ENCODE measurements at places on chromosomes 11 and 22.

DNA sequence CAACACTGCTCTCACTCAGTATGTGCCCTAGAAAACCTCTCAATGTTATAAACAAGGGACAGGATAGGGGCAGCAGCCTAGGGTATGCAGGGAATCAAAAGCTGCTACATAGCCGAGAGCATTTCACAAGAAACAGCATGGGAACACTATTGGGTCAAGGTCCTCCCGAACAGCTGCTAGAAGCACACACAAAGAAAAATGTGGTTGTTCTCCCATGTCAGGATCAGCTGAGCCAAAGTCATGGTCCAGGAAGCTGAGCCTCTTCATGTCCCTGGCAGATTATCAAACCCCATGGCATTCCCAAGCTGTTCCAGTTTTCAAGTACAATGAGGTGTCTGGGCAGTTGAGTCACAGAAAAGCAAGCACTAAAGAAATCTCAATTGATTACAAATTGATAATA is 21.0 kb upstream of the GDPD4 start:
- DNase-seq, result no peak

GRCh38 chr11:115528225-115528624 is 24.0 kb upstream of the CADM1 start:
- DNase-seq, result no peak

DNA sequence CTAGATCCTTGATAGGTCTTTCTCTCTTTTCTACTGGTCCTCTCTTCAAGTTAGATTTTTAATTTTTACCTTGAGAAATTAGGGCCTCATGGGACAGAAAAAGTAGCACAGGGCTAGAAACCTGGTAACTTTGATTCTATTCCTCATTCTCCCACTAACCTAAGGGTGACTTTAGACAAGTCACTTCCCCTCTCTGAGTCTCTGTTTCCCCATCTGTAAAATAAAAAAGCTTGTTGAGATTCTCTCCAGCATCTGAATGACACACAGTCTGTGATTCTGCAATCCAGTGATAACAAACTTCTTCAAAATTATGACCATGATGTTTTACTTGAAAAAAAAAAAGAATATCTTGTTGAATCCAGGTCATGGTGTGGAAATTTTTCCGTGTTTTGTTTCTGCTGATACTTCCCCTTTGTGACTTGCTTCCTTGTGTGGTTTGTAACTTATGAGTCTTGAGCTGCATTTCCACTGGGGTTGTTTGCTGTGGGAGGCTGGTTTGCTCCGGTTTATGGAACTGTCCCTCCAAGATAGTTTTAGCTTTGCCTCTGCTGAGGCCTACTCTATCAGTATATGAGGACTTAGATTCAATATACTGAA is 9.8 kb upstream of the MPEG1 start:
- no peak for DNase-seq

GRCh38 chr11:9330387-9331384 is 16.3 kb upstream of the TMEM41B start:
- no peak for DNase-seq

GRCh38 chr22:39677967-39678366 is 107.4 kb downstream of the CACNA1I start:
- no peak for DNase-seq

GRCh38 chr11:71474771-71475483 is 21.9 kb downstream of the NADSYN1 start:
- DNase-seq, result no peak

GRCh38 chr11:72793076-72793424 is 797 bp downstream of the STARD10 start:
- no peak for DNase-seq

DNA sequence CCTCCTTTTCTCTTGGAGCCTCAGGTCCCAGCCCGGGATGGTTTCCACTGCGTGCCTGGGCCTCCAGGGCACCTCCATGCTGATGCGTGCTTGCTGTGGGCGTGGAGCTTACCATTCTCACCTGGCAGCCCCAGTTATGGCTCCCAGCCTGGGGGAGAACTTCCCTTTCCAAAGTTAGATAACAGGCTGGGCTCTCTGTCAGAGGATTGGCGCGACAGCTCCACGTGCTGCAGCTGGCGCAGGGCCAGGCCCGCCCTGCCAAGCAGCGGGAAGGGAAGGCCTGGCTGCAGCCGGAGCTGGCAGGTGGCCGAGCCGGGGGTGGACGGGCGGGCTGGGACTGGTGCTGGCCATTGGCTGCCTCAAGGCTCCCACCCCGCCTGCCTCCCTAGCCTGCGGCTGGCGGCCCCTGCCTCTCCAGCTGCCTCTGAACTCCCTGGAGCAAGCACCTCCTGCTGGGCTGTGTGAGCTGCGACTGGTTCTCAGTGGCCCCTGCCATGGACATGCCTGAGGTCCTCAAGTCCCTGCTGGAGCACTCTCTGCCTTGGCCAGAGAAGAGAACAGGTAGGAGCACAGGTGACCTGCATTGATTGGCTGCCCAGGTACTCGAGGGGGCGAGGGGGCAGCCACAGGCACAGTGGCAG is 14.6 kb upstream of the TEF start:
- peak; percentile 11 for DNase-seq

GRCh38 chr11:111429066-111429506 is 50.0 kb upstream of the POU2AF1 start:
- no peak for DNase-seq

DNA sequence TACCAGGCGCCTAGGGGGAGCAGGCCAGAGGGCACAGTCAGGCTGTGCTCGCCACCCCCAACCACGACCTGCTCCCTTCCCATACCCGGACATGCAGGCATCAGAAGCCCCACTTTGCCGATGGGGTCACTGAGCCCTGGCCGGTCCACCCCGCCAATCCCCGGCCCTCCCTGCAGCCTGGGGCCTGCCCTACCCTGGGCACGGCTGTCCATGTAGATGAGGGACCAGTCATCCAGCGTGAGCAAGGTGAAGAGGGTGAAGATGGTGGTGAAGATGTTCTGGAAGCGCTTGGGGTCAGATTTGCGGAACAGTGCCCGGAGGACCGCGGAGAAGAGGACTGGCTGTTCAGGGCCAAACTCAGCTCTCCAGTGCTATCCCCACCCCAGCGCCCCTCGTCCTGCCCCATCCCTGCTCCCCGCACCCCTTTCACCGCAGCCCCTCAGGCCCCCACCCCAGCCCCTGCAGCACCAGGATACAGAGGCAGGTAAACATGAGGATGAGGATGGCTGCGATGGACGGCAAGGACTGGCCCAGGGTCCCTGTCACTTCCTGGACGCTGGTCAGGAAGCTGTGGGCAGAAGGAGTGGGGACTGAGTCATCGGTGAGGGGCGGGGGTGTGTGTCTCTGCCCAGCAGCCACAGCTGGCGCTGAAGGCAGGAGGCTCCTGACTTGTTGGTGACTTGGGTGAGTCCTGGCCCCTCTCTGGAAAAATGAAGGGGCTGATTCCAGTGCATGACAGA is 5.5 kb downstream of the CATSPER1 start:
- no peak for DNase-seq

GRCh38 chr11:109818290-109818689 is 274.9 kb upstream of the ZC3H12C start:
- DNase-seq, result no peak

DNA sequence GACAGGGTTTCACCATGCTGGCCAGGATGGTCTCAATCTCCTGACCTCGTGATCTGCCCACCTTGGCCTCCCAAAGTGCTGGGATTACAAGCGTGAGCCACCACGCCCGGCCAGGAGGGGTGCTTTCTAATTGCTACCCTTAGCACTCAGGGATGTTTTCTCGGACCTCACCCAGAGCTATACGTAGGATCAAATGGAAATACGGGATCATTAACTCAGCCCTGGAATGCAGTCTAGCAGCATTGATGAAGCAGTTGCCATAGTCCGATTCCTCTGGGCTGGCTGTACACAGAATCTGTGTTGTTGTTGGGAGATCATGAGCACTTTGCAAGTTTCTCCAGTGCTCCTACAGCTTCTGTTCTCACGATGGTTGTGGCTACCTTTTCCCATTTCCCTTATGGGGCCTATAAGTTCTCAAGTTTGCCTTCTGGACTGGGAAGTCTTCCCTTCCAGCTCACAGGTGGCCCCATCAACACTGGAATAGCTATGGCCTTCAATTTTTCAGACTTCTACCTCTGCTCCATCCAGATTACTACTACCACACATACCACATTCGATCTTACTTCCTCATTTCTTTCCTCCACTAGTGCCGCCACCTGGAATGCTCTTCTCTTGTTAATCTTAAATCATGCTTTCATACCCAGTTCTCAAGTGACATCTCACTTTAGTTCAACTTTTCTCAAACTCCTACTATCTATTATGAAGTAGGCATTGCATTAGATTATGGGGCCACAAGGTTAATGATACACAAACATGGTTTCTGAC is 16.1 kb upstream of the PCF11 start:
- no peak for DNase-seq

GRCh38 chr22:45645150-45645525 is 26.5 kb upstream of the ATXN10 start:
- DNase-seq, result no peak

- peak; percentile 25 for DNase-seq
Measured at GRCh38 chr11:107741044-107741823, 29.4 kb upstream of the SLN start.

GRCh38 chr11:33064866-33065265 is 25.5 kb downstream of the TCP11L1 start:
- DNase-seq, result no peak

DNA sequence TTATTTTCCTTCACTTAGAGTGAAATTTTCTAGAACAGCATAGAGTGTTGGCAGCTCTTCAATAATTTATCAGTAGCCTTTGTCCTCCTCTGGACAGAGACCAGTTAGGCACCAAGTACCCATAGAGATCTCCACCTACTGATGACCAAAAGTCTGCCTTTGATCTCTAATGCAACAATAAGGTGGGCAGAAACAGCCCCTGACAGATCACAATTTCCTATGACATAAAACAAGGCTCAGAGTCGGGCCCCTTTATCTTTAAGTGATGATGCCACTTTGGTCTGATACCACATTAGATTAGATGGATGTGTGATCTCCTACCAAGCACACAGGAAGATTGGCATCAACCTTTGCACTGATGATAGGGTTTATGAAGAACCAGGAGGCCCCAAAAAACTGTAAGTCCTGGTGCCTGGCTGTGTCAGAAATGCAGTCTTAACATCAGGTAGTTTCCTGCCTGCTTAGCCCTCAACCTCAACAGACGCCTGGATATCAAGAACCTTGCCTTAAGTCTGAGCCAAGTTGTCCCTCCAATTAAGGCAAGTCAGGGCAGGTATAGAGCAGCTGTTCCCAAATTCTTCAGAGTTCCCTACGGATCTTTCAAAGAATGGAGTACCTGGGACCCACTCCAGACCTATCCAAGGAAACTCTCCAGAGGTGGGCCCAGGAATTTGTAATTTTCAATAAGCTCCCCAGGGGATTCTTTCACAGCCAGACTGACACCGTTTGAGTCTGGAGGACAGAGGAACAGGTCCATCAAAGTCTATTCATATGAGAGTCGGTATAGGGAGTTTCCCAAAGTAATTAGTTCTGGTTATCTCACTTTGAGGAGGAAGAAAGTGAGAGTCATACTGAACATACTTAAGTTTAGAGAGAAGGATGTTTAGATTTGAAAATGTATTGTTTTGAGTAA is 30.6 kb upstream of the TMPRSS4 start:
- no peak for DNase-seq
